AG09319 (cell line): ENCODE measurements at places on chromosomes 3 and 15.

GRCh38 chr3:72306800-72307341 is 521.9 kb upstream of the PROK2 start:
- DNase-seq, result peak; percentile 12

- no peak for DNase-seq
Measured at GRCh38 chr3:39804951-39805350, 4.5 kb upstream of the MYRIP start.

GRCh38 chr15:26972636-26973035 is 1.7 kb downstream of the GABRG3 start:
- DNase-seq, result no peak

GRCh38 chr3:196684548-196685407 is 27.3 kb downstream of the CEP19 start:
- no peak for DNase-seq

GRCh38 chr3:184717399-184717983 is 5.6 kb upstream of the MAGEF1 start:
- DNase-seq, result no peak

DNA sequence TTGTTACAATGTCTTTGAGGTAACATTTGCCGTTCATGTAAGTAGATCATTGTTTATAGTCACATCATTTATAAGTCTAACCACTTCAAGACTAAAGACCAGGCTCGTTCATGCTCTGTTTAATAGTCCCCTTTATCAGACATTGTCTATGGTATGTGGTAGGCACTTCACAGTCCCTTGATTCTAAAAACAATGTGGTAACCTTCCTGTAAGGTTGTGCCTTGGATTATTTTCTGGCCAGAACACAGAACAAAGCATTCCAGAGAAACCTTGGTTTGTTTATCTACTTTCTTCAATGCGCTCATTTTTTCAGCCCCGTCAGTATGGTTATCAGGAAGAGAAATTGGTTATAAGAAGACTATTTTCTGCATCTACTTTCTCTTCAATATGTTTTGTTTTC is 16.3 kb upstream of the ST3GAL6 start:
- DNase-seq, result no peak

DNA sequence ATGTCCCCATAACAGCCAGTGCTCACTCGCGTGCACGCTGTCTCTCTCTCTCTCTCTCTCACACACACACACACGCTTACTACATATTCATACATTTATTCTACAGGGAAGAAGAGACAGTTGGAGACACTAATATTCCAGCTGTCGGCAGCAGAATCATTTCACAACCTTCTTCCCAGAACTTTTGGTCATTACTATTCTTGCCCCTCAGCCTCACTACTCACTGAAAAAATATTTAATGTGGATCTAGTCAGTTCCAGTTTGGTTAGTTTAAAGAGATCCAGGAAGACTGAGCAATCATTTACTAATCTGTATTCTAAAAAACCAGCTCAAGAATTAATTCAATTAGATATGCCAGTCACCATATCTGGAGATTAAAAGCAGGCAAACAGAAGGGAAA is 394.9 kb downstream of the PTPRG start:
- DNase-seq, result peak; percentile 20

- DNase-seq, result peak; percentile 15
Measured at GRCh38 chr3:159964166-159964973, 24.3 kb upstream of the IL12A start.

DNA sequence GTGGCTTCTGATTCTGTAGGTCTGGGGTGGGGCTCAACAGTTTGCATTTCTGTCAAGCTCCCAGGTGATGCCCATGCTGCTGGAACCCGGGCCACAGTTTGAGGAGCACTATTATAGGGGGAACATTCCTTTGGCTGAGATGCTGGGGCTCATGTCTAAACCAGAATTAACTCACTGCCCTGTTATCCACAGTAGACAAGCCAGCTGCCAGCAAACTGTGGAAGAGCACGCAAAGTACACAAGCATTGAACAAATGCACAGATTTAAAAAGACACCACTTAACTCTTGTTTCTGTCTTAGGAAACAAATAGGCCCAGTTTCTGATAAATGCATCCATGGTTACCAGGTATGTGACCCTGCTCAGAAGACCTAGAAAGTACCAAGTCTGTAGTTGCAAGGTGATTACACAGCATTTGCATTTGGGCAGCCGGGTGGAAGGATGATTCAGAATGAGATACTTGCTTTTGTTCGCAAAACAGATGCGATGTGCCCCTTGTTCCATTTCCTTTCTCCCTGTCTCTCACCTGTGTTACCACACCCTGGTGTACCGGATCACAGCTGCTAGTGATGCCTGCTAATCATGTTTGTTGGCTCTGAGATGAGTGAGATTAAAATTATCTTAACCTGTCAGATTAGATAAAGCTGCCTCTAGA is 12.4 kb downstream of the GYG1 start:
- no peak for DNase-seq
